ENCODE measurements at places on chromosomes 6 and 20.

DNA sequence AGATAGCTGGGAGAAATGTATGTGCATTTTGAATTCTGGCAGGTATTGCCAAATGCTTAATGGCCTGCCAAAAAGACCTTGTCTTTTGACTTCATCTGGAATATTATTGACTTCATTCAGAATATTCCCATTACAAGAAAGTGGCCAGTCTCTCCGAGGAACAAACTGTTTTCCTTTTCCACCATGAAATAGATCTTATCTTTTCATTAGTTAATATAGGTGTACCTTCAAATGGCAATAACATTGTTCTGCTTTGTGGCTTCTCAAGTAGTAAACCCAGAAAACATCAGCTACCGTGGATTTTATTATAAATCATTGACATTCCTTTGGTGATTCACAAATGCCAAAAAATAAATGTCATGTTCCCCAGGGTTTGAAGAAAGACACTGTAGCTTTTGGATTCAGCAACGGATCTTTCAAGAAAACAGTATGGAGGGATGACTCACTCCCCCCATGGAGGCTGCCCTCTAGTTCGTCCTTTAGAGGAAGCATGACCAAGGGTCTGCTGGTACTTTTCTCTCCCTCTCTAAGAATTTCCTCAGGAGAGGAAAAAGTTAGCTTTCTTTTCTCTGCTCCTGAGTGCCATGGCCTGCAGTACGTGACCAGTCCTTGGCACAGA lies 1.1 kb upstream of the RNF182 start:
- no peak for DNase-seq

DNA sequence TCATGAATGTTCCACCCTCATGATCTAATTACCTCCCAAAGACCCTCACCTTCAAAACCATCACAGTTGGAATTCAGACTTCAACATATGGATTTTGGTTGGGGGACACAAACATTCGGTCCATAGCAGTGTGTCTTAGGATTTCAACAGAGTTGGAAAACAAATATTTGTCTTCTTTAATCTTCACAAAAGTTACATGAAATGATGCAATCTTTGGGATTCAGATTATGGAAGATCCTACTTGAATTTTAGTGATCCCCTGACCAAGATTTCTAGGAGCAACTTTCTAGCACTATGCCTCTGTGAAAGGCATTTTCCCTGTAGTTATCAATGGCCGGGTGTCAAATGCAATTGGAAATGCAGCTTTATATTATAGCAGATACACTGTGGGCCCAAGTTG lies 86.5 kb downstream of the TRMT11 start:
- DNase-seq: no peak

- DNase-seq: no peak
Measured at GRCh38 chr6:6714953-6715352, 126.4 kb downstream of the LY86 start.

- no peak for DNase-seq
Measured at GRCh38 chr6:17013701-17014100, 88.1 kb upstream of the STMND1 start.

DNA sequence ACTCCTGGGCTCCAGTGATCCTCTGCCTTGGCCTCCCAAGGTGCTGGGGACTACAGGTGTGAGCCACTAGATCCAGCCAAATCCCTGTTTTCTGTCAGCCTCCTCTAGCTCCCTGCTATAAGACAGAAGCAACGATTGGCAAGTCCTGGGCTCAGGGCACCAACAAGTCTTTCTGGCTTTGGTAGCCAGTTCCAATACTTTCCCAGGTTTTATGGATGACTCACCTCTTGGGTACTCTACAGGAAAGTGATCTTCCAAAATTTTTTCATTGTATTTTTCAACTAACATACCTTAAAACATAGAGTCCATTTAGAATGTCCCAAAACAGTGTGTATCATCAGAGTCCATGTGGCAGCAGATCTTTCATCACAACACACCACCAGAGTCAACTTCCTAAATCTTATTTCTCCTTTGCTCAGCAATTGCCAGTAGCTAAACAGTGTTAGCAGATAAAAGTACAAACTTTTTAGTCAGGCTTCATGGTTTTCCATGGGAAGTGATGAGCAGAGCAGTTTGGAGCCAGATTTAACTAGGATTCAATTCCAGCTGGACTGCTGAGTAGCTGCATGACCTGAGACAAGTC lies 13.3 kb downstream of the GABBR1 start:
- DNase-seq: no peak

DNA sequence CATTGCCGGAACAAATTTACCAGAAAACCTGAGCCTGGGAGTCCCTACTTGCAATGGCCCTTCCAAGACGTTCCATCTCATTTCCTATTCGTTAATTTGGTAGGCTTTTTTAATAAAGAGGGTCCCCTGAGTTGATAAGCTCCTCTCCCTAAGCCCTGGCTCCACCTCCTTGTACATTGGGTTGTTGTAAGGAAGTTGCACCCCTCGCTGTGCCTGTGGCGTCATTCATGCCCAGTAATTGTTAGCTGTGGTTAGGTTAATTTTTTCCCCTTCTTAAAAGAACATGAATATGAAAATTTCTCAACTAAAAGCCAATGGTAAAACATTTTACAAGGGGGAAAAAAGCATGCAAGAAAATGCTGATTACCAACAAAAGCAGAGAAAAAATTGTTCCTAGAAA lies 91.9 kb downstream of the SLC24A3 start:
- no peak for DNase-seq

GRCh38 chr6:33192105-33192646 lies at the start of gene COL11A2:
COL11A2 (minus strand) TSS chr6:33192467; CDS start chr6:33192240, 227 bp downstream.
- DNase-seq: no peak

GRCh38 chr6:25583099-25583498 lies 68.9 kb upstream of the SCGN start:
- no peak for DNase-seq

GRCh38 chr6:83488448-83488847 lies 23.9 kb upstream of the PRSS35 start:
- no peak for DNase-seq

- no peak for DNase-seq
Measured at GRCh38 chr20:47303736-47304135, 52.8 kb downstream of the ZMYND8 start.

DNA sequence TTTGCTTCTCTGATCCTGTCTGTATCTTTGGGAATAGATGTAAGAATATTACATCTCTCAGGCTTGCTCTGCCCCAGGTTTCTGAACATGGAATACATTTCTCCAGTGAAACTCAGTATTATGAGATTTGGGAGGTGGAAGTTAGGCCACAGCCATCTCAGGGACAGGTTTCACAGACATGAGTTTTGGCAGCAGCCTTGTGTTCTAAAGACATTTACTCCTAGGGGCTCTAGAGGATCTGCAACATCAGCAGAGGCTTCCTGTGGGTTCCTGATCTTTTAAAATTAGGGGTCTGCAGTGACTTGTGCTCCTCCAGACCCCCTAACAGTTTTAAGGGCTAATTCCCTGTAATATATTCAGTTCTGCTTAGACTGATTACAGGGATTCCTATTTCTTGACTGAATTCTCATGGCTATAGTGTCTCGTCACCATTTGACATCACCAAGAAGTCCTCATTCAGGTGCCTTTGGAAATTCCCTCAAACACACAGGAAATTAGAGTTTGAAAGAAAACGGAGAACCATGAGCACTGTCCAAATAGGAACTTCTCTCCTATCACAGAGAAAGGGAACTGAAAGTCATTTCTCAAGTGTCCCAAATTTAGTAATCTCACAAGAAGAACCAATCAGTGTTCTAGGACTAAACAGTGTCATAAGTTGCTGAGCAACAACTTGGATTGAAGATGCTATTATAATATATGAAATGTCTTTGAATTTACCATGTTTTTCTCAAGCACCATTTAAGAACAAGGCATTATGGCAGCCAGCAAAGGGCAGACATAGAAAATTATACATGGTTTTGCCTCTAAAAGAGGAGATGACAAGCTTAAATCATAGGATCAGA lies 2.5 kb upstream of the HLA-DRA start:
- DNase-seq: no peak

- DNase-seq: no peak
Measured at GRCh38 chr20:19742974-19743639, 15.0 kb upstream of the RIN2 start.

- DNase-seq: no peak
Measured at GRCh38 chr6:75266716-75267291, 17.8 kb downstream of the TMEM30A start.

DNA sequence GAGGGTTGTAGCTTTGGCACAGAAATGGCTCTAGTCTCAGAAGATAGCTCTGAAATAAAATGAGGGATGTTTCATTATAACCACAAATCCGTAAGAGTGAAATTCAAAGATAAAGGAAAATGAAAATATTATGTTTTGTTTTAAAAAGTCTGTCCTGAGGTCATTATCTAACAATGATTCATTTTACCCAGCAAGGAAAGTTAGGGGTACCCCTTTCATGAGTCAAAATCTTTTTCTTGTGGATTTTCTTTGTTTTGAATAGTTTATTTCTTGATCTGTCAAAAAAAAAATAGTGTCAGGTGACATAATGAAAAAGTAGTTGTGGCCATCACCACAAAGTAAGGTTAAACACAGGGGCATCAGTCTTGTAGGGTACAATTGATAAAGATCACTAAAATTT lies 59.7 kb upstream of the MYB start:
- DNase-seq: no peak

DNA sequence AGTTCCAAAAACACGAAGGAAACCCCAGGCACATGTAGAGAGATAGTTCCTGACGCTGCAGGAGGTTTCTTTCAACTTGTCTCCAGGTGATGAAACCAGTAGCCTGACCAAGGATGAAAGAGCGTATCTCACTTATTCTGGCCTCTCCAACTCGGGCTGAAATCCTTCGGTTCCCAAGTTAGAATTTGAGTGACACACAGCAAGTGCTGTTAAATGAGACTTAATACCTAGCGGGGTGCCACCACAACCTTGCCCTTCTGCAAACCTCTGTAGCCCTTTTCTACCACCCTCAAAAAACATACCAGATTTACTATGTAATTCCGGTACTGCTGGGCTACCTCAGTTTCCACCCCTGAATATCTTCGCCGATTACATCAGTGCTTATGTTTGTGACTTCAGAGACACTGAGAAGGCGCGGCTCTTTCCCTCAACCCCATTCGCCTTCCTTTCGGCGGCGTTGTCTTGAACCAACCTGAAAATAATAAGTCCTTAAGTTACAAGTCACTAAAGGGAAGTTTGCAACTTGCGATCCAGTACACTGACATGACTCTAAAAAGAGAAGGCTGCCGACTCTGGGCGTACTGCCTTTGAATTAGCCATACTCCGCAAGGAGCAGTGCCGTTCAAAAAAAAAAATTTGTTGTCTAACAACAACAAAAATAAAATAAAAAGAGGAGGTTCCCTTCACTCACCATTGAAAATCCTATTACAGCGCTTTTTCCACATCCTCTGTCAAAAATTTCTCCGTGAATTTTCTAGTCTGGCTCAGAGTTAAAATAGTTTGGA lies 194.9 kb upstream of the ZNF184 start:
- DNase-seq: no peak

DNA sequence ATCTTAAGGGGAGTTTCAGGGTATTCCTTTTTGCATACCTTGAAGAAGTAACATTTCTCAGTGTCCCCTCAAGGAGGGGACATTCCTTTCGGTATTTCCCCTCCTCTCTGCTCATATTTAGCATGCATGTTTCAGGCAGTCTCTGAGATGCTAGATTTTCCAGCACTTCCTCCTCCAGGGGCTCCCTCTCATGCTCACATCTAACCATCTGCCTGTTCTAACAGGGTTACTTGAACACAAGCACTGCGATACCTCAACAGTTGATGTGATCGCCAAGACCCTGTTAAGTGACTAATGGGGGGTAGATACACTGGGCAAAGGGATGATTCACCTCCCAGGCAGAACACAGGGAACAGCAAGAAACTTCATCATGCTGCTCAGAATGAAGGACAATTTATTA lies 12.9 kb upstream of the MCM3 start:
- no peak for DNase-seq

- DNase-seq: no peak
Measured at GRCh38 chr6:81067057-81067456, 685.4 kb downstream of the TENT5A start.

Data from stimulated activated CD8-positive, alpha-beta memory T cell treated with anti-CD3 and anti-CD28 coated beads, Interleukin-2, amount 100 ng/mL, for 1 hour (primary cell).